ENCODE measurements at places on chromosomes 6 and 20. TPM values are rescaled to one million over a fixed set of nuclear protein-coding genes. Genes with fewer than 3 reads are reported as not detected.

The NNAT gene
- total RNA-seq = 8.3 TPM

The SNPH gene
- total RNA-seq = 6.4 TPM

The MUC21 gene
- total RNA-seq = 207 TPM

The LY6G6F gene
- total RNA-seq = not detected

The SNAP25 gene
- total RNA-seq = 5.6 TPM

The SLC17A3 gene
- not detected for total RNA-seq

The CALHM4 gene
- total RNA-seq = not detected

The CLPSL1 gene
- not detected for total RNA-seq

The FOXO3 gene
- total RNA-seq = 110 TPM

The PRR18 gene
- not detected for total RNA-seq

The ARMC12 gene
- total RNA-seq = not detected

The HLA-DRB5 gene
- total RNA-seq = 4.7 TPM

DNA sequence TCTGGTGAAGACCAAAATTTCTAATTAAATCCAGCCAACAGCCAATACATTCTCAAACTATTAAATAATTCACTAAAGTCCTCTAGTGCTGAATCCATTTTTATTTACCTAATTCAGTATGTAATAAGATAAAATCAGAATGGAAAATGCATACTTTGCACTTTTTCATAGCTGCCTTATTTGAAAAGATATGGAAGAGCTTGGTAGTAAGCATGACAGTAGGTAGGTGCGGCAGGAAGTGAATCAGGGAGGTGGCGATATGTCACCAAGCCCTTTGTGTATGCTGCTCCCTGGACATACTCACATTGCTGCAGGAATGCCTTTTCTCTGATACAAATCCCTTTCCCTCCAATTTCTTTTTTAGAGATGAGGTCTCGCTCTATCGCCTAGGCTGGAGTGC lies 10.2 kb upstream of the TGM3 start:
- H3K36me3 ChIP-seq = no peaks in the 10 kb centered on the region
- DNase-seq = no peak
- no peak overlapping the region for H3K4me3 ChIP-seq
- no peaks in the 10 kb centered on the region for H3K27me3 ChIP-seq
- no peaks in the 10 kb centered on the region for H3K4me1 ChIP-seq

GRCh38 chr6:84651583-84651982 lies 112.8 kb downstream of the TBX18 start:
- H3K4me1 ChIP-seq = no peaks in the 10 kb centered on the region
- no peaks in the 10 kb centered on the region for H3K36me3 ChIP-seq
- H3K4me3 ChIP-seq = no peak overlapping the region

GRCh38 chr6:137002505-137002904 lies 42.3 kb downstream of the IL20RA start:
- H3K27me3 ChIP-seq = no peaks in the 10 kb centered on the region
- H3K36me3 ChIP-seq = no peaks in the 10 kb centered on the region
- no peak overlapping the region for H3K4me3 ChIP-seq
- no peak for DNase-seq
- no peak overlapping the region for H3K27ac ChIP-seq

- DNase-seq = no peak
- H3K36me3 ChIP-seq = no peaks in the 10 kb centered on the region
- H3K4me1 ChIP-seq = no peaks in the 10 kb centered on the region
- H3K27ac ChIP-seq = no peak overlapping the region
Observed at GRCh38 chr20:41669708-41670263, 51.6 kb upstream of the CHD6 start.

GRCh38 chr20:50982363-50982762 lies 23.7 kb downstream of the MOCS3 start:
- no peak overlapping the region for H3K4me3 ChIP-seq
- no peak overlapping the region for H3K27ac ChIP-seq
- peaks cover 18% of the 10 kb centered on the region for H3K4me1 ChIP-seq
- no peak for DNase-seq

DNA sequence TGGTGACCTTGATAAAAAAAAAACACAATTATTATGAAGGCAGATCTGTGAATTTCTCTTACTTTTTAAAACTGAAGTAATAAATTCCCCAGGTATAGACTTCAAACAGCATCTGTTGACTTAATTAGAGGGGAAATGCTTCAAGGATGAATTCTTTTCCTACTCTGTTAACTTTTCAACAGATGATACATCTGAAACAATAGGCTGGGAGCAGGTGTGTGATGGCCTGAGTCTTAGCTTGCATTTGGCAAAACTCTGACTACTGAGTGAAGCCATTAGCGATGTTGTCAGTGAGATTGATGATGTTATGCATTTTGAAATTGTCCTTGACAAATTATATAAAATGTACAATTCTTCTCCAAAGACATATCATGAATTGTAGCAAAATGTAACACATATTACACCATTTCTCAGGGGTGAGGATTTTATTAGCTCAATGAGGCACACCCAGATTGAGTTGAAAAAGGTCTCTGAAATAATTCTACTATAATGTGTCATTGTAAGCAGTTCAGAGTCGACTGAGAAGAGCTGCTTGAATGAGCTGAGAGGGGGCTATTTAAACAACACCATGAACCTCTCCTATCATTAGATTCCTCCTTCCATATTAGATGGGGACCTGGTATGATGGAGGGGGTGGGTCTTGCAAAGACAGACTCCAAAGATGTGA lies 39.6 kb upstream of the OGFRL1 start:
- H3K27me3 ChIP-seq = no peaks in the 10 kb centered on the region
- H3K27ac ChIP-seq = no peak overlapping the region
- H3K4me3 ChIP-seq = no peak overlapping the region

DNA sequence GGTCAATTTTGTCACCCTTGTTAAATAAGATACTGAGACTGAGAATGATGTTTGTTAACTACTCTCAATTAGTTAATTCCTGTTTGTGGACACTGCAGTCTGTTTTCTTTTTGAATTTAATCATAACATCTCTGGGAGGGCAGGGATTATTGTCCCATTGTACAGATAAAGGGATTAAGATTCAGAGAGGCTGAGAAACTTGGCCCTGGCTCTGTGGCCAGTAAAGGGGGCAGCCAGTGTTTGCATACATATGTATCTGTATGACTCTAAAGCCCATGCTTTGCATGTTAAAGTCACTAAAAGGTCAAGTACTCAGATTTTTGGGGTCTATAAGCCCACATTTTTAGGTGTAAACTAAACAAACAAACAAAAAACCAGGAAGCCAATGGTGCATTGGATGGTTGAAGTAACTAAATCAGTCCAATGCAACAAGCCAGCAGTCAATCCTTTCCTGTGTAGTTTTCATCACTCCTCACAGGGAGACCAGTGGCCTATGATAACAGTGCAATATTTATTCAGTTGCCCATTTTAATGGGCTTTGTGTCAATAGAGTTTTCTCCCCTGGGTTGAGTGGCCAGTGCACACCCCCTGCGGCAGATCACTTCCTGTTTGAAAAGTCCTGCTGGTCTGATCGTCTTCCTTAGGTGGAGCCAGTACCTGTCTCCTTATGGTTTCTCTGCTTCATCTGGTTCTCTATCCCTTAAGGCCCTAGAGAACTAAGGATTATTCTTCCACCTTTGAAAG lies 106.7 kb downstream of the SLX4IP start:
- no peak for DNase-seq
- no peaks in the 10 kb centered on the region for H3K36me3 ChIP-seq
- no peaks in the 10 kb centered on the region for H3K27me3 ChIP-seq
- H3K4me3 ChIP-seq = no peak overlapping the region
- peaks cover 23% of the 10 kb centered on the region for H3K4me1 ChIP-seq
- peak overlapping the region; percentile 84 for H3K27ac ChIP-seq

- H3K4me1 ChIP-seq = peaks cover 10% of the 10 kb centered on the region
- DNase-seq = no peak
- no peak overlapping the region for H3K4me3 ChIP-seq
Observed at GRCh38 chr6:28947831-28948270, 24.1 kb upstream of the TRIM27 start.

- no peak overlapping the region for H3K27ac ChIP-seq
- no peaks in the 10 kb centered on the region for H3K4me1 ChIP-seq
- DNase-seq = no peak
- H3K27me3 ChIP-seq = peaks cover 3% of the 10 kb centered on the region
- H3K4me3 ChIP-seq = no peak overlapping the region
Observed at GRCh38 chr20:63366390-63367365, 5.5 kb upstream of the CHRNA4 start.

DNA sequence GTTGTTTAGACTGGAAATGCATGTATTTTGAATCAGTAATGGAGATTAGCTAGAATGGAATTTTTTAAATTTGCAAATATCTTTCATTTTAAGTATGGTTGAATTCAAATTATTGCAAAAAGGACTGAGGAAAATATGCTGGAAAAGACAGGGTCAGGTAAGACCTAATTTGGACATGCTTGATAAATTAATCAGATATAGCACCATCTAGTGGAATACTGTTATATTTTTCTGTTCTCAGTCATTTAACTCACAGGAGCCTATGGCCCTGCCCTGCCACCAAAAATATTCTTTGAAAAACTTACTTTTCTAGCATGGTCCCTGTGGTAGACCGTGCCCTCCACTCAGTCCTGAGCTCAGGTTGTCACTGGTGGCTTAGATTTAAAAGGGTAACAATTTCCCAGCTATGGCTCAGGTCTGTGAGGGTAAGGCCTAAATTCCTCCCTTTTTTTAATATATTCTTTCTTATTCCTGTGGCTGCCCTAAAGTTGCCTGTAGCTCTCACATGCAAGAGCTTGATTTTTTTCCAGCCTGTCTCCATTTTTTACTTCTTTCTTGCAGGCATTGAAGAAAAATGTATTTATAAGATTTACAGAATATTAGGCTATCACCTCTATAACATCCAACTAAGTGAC lies 25.3 kb upstream of the KIAA1586 start:
- no peaks in the 10 kb centered on the region for H3K4me1 ChIP-seq
- H3K4me3 ChIP-seq = no peak overlapping the region
- no peaks in the 10 kb centered on the region for H3K27me3 ChIP-seq
- H3K36me3 ChIP-seq = no peaks in the 10 kb centered on the region

DNA sequence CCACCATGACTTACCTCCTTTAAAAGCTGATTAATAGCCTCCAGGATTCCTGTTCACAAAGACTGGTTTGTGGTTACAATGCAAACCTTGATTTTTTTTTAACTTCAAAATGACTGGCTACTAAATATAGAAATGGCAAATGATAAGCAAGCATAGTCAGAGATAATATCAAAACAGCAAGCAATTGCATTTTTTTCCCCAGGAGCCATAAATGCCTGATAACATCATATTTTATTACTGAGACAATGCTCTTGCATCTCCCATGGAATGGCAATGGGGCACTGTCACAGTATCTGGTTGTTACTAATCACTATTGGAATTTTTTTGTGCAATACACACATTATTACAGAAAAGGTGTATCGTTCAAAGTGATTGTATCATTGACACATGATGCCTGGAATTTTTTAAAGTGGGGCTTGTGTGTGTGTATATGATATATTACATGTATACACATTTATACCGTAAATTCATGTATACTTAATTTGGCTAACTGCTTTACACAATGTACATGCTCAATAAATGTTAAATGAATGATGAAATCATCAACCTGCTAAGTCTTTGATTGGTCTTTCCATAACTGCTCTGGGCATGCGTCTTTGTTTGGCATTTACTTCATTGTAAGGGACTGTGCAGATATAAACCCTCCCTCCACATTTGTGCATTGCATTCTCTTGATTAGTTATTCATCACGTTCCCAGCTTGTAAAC lies 980 bp upstream of the SALL4 start:
- no peak for DNase-seq
- no peak overlapping the region for H3K4me3 ChIP-seq
- no peaks in the 10 kb centered on the region for H3K36me3 ChIP-seq
- peaks cover 11% of the 10 kb centered on the region for H3K27me3 ChIP-seq
- H3K4me1 ChIP-seq = peaks cover 25% of the 10 kb centered on the region
- H3K27ac ChIP-seq = no peak overlapping the region

- no peaks in the 10 kb centered on the region for H3K27me3 ChIP-seq
- DNase-seq = no peak
- peaks cover 5% of the 10 kb centered on the region for H3K4me1 ChIP-seq
- no peaks in the 10 kb centered on the region for H3K36me3 ChIP-seq
- no peak overlapping the region for H3K4me3 ChIP-seq
Observed at GRCh38 chr20:59453759-59454560, 150.4 kb upstream of the PHACTR3 start.

DNA sequence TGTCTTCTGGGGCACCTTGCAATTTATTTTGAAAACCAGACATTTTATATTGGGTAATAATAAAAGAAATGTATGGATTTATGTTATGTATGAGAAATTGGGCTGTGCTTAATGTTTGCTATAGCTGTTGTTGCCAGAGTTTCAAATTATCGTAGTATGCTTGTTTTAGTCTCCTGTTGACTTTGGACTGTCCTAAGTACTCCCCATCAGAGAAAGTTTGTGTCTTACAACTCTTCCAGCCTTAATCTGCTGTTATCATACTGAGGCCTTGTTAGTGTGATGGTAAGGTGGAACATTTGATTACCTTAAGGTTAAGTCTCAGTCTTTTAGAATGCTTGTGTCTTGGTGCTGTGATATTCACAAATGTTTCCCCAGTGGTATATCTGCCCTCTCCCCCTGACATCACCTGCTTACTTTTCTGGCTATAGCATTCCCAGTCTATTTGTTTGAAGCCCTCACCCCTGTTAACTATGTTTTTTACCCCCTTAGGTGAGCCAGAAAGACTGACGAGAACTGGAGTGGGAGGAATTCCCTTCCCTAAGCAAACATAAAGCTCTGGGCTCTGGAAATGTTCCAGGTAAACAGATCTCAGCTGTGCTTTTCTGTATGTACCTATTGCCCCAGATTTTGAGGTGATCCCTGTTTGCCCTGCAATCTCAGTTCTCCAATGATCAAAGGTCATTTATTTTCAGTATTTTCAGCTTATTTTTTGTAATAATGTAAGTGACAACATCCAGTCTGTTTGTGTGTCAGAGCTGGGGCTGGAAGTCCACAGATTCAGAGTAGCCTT lies 581.1 kb upstream of the CITED2 start:
- no peak overlapping the region for H3K27ac ChIP-seq
- H3K4me3 ChIP-seq = no peak overlapping the region
- H3K27me3 ChIP-seq = no peaks in the 10 kb centered on the region
- no peaks in the 10 kb centered on the region for H3K36me3 ChIP-seq

DNA sequence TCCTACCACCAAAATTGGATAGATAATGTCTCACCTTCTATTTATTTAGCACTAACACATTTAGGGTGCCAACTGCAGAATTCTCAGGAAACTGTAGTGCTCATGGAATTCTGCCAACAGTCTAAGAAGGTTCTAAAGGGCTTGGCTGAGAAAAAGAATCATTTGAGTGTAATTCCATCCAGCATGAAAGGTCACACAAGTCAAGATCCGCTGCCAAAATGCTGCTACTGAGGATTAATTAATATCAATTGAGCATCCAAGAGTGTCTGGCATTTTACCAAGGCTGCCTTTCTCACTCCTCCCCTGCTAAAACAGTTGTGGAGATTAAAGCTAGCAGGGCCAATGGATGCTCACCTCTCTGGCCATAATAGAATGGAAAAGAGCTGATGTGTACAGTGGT lies 112.7 kb downstream of the FHL5 start:
- no peak for DNase-seq
- H3K36me3 ChIP-seq = no peaks in the 10 kb centered on the region
- no peaks in the 10 kb centered on the region for H3K4me1 ChIP-seq

- no peak overlapping the region for H3K4me3 ChIP-seq
- peaks cover 23% of the 10 kb centered on the region for H3K4me1 ChIP-seq
- peak overlapping the region; percentile 85 for H3K27ac ChIP-seq
- no peaks in the 10 kb centered on the region for H3K27me3 ChIP-seq
- no peaks in the 10 kb centered on the region for H3K36me3 ChIP-seq
- no peak for DNase-seq
Observed at GRCh38 chr6:154410619-154411072, 54.0 kb upstream of the IPCEF1 start.

GRCh38 chr6:30329331-30329730 lies 2.6 kb downstream of the TRIM39 start:
- peaks cover 29% of the 10 kb centered on the region for H3K4me1 ChIP-seq
- H3K27ac ChIP-seq = no peak overlapping the region
- H3K27me3 ChIP-seq = no peaks in the 10 kb centered on the region
- H3K4me3 ChIP-seq = no peak overlapping the region
- no peak for DNase-seq

Data from vagina (tissue), 2 donors.